GM12864 (cell line): ENCODE measurements at places on chromosomes 1 and 21.

DNA sequence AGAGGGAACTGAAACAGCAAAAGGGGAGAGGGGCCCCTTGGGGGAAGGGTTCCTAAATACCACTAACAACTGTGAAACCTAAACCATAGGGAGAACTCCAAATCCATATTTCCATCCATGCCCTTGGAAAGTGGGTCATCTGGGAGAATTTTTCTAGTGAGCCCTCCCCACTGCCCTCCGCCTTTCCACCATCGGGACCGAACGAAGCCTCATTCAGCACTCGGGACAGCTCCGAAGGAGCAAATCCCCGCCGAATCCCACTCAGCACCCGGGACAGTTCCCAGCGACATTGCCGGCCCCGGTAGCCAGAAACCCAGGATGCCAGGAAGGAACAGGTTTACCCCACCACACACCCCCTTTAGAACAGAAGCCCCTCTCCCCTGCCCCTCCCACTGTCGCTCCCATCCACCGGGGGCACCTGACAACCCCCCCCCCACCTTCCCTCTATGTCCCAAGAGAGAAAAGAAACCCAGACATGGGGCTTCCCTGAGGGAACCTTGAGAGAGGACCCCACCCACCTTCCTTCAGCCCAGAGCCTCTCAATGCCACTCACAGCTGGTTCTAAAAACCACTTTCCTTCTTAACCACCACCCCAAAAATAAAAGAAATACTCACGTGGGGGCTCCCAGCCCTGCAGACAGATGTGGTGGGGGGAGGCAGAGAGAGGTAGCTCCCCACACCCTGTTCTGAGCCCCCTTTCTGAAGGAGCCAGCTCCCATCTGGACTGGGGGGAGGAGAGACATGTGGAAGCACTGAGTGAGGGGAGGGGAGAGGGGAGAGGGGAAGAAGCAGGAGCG, 4.5 kb downstream of the DLGAP3 start:
- no peak for DNase-seq

DNA sequence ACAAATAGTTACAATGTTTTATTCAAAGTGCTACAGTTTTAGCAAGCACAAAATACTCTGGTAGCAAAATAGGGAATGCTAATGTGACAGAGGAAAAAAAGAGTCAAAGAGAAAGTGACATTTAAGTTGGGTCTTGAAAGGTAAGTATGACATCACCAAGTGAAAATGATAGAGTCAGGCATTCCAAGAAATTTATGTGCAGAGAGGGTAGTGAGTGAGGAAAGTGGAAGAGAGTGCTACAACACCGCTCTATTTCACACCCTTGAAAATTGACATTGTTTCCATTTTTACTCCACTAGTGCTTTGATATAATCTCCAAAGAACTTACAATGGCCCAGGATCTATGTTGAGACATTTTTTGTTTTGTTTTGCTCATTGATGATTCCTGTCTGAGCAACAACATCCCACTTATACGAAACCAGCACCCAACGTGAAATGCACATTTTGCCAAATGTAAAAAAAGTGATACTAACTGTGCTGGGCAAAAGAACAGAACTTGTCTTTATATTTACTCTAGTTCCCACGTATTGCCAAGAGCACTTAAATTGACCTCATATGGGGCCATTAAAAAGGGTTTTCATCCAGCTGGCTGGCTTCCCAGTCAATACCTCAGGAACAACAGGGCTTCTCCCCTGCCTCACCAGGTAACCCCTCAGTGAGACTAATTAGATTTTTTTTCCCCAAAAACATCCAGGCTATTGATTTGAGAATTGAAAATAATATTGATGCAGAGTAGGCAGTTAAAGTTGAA, 206.3 kb upstream of the NR5A2 start:
- no peak for DNase-seq

- no peak for DNase-seq
Measured at GRCh38 chr1:30965924-30966599, 57.5 kb upstream of the SDC3 start.

- DNase-seq = no peak
Measured at GRCh38 chr1:67721650-67722291, 36.8 kb downstream of the GADD45A start.
